ENCODE measurements at places on chromosomes 6 and 20.

GRCh38 chr6:32845384-32845884 is 1.6 kb upstream of the PSMB8 start:
- peak; percentile 75 for DNase-seq

- DNase-seq, result no peak
These were observed 157.7 kb downstream of the ANKRD60 start for GRCh38 chr20:58070664-58071196.

DNA sequence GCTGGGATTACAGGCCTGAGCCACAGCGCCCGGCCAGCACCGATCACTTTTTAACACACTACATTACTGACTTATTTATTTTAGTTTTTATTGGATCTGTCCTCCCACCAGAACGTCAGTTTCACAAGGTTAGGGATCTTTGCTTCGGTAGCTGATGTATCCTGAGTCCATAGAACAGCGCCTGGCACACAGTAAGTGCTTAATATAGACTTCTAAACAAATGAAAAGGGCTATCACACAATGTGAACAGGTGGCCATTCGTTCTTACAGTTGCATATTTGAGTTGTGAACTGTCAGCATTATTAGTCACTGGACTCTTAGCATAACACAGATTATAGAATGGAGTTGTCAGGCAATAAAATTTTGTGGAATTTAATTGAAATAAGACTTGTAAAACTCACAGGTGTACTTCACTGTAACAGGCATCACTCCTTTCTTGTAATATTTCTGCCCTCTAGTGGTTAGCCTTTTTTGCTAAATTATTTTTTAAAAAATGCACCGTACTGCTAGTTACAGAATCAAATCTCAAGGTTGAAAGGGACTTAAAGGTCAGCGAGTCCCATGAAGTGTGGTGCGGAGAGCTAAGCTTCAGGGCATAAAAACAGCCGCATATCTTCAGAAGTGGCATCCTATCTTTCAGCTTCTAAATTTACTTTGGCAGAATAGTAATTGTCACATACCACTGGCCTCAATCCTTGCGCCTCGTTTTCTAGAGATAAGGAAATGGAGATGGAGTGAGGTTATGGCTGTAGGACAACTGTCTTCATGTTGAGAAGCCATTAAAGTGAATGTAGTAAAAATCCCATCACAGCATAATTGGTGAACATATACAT is 3.4 kb upstream of the TBC1D7 start:
- DNase-seq, result no peak

GRCh38 chr6:16933532-16933931 is 168.3 kb upstream of the STMND1 start:
- no peak for DNase-seq

DNA sequence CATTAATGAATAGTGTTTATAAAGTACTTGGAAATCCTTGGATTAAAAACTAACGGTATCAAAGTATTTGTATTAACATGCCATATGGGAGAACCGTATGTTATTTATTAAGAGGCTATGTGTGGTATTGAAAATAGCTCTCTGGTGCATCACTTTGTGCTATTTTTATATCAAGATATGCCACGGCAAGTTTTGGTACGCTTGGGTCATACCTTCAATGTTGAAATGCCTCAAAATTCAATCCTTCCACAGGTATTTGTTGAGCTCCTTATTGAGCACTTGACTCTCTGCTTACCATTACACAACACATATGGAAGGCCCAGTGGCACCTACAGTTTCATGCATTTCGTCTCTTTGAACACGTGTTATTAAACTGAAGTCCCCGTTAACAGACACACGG is 647.9 kb downstream of the KIF16B start:
- no peak for DNase-seq

Measured in activated CD8-positive, alpha-beta memory T cell treated with anti-CD3 and anti-CD28 coated beads, Interleukin-2, amount 50 U/mL, for 48 hours (primary cell).